AG09319 (cell line): ENCODE measurements at places on chromosomes 16 and 17.

- no peak for DNase-seq
Observed at GRCh38 chr17:77308861-77309726, 168.3 kb downstream of the SEC14L1 start.

DNA sequence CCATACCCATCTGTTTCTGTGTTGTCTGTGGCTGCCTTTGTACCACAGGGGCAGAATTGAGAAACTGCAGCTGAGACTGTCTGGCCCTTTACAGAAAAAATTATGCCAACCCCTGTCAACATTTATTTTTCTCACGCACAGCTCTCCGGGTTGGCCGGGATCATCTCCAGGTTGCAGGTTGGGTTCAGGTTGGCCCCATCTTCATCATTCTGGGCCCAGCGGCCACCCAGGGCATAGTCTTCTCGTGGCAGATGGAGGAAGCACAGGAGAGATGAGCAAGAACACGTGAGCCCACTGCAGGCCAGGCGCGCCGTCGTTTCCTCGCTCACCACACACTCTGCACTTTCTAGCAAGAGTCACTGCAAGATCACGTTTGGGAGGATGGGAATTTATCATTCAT lies 66.1 kb upstream of the SEC14L1 start:
- no peak for DNase-seq

DNA sequence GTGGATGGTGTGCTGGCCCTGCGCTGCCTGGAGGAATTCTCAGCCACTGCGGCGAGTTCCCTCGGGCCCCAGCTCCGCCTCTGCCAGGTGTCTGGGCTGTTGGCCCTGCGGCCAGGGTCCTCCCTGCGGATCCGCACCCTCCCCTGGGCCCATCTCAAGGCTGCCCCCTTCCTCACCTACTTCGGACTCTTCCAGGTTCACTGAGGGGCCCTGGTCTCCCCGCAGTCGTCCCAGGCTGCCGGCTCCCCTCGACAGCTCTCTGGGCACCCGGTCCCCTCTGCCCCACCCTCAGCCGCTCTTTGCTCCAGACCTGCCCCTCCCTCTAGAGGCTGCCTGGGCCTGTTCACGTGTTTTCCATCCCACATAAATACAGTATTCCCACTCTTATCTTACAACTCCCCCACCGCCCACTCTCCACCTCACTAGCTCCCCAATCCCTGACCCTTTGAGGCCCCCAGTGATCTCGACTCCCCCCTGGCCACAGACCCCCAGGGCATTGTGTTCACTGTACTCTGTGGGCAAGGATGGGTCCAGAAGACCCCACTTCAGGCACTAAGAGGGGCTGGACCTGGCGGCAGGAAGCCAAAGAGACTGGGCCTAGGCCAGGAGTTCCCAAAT lies 1.3 kb upstream of the TNFSF13 start:
- DNase-seq, result no peak

DNA sequence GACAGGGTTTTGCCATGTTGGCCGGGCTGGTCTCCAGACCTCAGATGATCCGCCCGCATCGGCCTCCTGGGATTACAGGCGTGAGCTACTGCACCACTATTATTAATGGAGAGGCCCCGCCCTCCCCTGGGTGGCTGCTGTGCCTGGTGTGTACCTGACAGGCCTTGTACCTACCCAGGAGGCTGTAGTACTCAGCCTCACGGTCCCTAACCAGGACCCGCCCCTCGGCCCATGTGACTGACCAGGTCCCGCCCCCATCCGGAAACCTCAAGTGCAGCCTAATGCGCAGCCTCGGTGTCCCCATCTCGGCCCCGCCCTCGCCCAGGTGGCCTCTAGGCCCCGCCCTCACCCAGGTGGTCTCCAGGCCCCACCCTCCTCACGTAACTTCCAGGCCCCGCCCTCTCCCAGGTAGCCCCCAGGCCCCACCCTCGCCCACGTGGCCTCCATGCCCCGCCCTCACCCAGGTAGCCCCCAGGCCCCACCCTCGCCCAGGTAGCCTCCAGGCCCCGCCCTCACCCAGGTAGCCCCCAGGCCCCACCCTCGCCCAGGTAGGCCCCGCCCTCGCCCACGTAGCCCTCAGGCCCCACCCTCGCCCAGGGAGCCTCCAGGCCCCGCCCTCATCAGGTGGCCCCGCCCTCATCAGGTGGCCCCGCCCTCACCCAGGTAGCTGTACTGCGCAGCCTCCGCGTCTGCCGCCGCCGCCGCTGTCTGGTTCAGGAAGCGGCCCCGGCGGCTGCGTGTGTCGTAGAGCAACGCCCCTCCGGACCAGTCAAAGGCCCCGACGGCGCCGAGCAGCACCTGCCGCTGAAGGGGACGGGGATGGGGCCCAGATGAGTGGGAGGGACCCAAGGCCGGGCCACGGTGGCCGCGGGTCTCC lies 31.0 kb downstream of the HASPIN start:
- no peak for DNase-seq

DNA sequence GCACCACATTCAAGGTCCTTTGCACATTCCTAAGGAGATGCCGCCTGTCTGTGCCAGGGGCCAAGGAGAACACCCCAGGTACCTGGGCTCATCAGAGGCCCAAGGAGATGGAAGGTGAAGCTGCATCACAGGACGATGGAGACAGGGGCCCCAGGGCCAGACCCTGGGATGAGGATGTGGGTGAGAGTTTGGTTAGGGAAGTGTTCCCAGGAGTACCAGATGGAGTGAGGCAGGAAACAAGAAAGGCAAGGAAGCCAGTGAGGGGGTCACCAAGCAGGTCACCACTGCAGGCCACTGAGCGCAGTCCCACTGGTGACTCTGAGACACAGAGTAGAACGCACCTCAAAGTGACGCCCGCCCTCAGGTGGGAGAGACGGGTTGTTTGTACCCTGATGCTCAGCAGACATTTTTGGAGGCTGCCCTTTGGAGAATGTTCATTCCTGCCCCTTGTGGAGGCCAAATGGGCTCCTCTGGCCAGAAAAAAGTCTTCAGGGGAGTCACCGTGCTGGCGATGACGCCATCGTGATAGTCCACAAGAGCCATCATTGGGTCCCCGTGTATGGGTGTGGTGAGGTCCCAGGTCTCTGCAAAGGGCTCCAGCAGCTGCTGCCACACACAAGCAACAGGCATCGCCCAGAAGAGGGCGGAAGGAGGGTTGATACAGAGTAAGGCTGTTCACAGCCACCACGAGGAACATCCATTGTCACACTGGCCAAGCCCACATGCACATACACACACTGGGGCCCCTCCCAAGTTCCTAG lies 57.5 kb downstream of the BEAN1 start:
- no peak for DNase-seq

- DNase-seq, result no peak
Observed at GRCh38 chr17:64225410-64225809, 37.6 kb downstream of the TEX2 start.

- no peak for DNase-seq
Observed at GRCh38 chr17:66595893-66596292, 239.0 kb upstream of the CACNG5 start.

GRCh38 chr17:12521416-12521815 lies 144.3 kb upstream of the MYOCD start:
- DNase-seq, result no peak

DNA sequence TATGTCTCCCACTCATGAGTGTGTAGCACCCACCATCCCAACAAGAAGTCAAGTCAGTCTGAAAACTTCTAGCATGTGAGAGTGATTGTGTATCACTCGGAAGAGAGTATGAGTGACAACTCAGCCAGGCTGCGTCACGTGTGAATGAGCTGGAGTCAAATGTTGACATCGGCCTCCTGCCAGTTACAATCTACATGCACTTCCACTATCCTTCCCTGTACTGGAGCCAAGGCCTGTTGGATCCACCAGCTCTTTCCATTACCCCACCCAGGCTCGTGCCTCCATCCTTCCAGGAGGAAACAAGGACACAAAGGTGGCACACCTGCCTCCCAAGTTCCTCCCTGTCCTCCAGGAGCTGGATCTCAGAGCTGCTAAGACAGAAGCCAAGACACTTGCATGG lies 64.5 kb downstream of the ASIC2 start:
- no peak for DNase-seq

DNA sequence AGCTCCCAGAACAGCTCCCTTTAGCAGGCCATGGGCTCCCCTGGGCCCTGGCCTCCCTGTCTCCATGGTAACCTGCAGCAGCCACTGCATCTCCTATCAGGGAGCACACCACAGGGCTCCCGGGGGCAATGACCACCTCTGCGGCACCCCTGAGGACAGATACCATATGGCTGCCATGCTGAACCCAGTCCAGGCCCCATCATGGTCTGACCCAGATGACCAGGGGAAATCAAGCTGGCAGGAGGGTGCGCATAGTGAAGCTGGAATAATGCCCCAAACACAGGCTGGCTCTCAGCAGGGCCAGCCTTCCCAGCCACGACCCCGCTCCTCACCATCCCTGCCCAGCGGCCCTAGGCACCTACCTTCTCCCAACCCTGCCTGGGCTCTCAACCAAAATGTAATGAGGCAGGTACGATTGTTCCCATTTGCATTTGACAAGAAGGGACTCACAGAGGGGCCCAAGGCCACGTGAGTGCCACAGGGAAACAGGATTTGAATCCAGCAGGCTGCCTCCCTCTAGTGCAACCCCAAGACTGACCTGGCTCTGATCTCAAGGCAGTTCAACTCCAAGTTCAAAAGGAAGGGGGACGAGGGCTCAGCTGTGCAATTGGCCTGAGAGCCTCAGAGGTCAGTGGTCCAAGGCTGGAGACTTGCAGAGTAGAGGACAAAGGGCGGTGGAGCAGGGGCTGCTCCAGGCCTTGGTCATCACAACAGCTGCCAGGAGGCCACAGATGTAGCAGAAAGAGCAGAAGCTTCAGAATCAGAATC lies 2.4 kb downstream of the RUNDC3A start:
- no peak for DNase-seq
